HT-29 (cell line): ENCODE measurements at places on chromosomes 4 and X. TPM values are rescaled to one million over a fixed set of nuclear protein-coding genes. Genes with fewer than 3 reads are reported as not detected.
A peak's percentile ranks its signal among the peaks of the same experiment; 100 is the strongest.

- DNase-seq, result no peak
Observed at GRCh38 chr4:157312702-157313101, 92.2 kb downstream of the GRIA2 start.

DNA sequence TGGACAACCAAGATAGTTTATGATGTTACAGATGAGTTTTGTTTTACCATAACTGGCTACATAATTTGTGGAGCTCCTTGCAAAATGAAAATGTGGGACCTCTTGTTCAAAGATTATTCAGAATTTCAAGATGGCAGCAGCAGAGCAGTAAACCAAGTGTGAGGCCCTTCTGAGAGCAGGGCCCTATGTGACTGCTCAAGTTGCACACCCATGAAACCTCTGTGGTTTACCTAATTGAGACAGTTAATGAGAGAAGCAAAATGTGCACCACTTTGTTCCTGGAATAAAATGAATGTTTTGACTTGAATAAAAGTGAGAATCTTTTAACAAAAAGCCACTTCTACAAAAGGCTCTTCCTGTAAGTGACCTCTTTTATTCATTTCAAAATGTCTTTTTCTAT, 519.2 kb downstream of the RPA4 start:
- no peak for DNase-seq

DNA sequence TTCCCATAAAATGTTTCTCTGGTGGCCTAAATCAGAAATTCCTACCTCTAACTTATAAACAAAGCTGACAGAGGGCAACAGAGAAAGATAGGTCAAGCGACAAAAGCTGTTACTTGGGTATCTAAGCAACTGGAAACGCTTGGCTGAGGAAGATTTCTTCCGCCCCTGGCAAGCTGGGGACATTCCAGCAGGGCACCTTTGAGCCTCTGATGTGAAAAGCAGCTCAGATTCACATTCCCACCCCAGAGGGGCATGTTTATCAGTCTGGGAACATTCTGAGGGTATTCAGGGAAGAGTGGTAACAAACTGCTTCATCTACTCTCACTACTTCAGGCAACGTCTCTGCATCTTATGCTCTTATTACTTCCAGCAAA, 3.5 kb upstream of the CDS1 start:
- no peak for DNase-seq

GRCh38 chr4:84366161-84366560, 132.9 kb downstream of the NKX6-1 start:
- DNase-seq, result no peak

GRCh38 chr4:88005076-88005475, 2.4 kb upstream of the PKD2 start:
- no peak for DNase-seq

GRCh38 chrX:49829016-49829415, at the start of gene PAGE4:
Gene PAGE4 (plus strand): TSS chrX:49829303. CDS start chrX:49830429, 1,126 bp downstream.
- DNase-seq, result no peak

- DNase-seq, result no peak
Observed at GRCh38 chr4:46081674-46082073, 42.2 kb downstream of the GABRG1 start.

- DNase-seq, result peak; percentile 74
Observed at GRCh38 chr4:78058591-78059523, 1.7 kb downstream of the FRAS1 start.

- no peak for DNase-seq
Observed at GRCh38 chr4:16694173-16694883, 204.1 kb downstream of the LDB2 start.

DNA sequence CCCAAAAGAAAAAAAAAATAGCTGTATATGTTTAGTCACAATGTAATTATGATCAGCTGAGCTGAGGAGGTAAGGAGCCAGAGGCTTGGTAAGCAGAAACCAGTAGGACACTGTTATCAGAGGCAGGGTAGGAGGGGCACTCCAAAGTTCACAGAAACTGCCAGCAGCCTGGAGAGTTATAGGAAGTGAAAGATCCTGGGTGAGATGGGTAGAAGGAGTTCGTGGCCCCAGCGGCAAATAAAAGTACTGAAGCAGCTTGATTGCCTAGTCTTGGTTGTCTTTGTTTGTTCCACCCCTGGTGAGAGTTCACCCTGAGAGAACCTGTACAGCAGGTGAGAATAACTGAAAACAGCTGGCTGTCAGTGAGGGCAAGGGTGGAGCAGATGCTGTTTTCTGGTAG, 340.8 kb downstream of the ADGRL3 start:
- DNase-seq, result peak; percentile 85

DNA sequence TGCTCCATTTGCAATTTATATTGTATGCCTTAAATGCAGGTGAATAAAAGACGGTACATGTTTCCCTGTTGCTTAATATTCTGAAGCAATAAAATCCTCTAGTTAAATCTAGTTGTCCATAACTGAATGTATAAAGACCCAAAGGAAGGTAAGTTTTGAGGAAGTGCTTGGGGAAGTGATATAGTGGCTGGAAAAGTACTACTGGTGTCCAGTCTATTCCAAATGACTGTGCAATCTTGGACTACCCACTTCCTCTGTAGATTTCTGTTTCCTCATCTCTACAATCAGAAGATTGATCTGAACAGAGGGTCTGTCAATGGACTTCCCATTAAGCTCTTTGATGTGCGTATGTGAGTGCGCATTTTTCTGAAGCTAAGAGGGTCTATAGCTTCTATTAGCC, 17.0 kb downstream of the SNCA start:
- DNase-seq, result no peak

DNA sequence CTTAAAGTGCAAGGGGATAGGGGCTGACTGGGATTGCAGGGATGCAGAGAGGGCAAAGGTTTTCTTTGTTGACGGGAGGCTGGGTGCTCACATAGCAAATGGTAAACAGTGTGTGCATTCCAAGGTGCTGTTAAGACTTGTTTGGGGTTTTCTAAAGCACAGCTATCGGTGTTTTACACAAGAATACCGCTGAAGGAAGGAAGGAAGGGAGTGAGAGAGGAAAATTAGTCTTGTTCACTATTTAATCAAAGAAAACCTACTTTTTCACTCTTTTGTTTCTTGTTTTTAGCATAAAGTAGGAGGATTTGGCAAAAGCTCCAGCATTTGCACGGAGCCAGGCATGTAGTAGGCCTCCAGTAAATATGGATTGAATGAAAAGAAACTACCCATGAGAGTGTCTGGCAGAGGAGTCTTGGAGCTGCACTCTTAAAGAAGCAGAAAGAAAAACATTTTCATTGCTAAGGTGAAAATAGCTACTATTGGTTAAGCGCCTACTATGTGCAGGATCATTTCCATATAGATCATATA, 99.7 kb downstream of the FIP1L1 start:
- no peak for DNase-seq

DNA sequence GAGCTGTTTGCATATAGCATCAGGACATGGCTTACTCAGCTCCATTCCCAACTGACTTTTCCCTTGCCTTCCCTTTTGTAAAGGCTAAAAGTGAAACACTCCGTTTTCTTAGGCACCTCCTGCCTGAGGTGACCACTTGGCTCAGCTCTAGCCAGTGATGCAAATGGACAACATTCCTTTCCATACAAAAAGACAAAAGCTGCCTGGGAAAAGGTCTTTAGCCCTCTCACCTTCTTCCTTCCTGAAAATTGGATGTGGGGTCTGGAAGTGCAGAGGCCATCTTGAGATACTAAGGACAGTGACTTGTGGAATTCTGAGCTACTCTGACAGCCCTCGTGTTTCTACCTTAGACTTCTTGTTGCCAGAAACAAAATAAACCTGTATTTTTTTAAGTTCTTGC, 27.7 kb upstream of the SFRP2 start:
- DNase-seq, result no peak

DNA sequence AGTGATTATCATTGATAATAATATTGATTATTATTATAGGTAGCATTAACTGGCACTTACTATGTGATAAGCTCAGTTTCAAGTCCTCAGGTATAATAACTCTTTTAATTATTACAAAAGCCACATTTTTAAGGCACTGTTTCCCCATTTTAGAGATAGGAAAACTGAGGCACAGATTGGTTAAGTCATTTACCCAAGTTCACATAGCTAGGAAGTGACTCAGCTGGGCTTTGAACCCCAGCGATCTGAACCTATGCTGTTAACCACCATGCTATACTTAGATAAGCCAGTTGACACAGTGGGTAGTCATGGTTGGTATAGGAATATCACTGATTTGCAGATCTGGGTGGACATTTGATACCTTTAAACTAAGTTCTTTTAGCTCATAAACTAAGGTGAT, 110.4 kb downstream of the FRAS1 start:
- DNase-seq, result no peak

CT55 gene
- total RNA-seq, result not detected in 2 replicates

ARSJ gene
- 28.4 and 31.0 TPM in 2 replicates for total RNA-seq

CTAG1A gene
- total RNA-seq, result not detected in 2 replicates

F8A2 gene
- total RNA-seq, result not detected in 2 replicates

AFF2 gene
- not detected in 2 replicates for total RNA-seq

ARHGEF38 gene
- total RNA-seq, result 3.6 and 5.0 TPM in 2 replicates

PNMA5 gene
- total RNA-seq, result 0.10 and 0.37 TPM in 2 replicates
